ENCODE measurements at places on chromosomes 2 and 18.
A peak's percentile ranks its signal among the peaks of the same experiment; 100 is the strongest.

DNA sequence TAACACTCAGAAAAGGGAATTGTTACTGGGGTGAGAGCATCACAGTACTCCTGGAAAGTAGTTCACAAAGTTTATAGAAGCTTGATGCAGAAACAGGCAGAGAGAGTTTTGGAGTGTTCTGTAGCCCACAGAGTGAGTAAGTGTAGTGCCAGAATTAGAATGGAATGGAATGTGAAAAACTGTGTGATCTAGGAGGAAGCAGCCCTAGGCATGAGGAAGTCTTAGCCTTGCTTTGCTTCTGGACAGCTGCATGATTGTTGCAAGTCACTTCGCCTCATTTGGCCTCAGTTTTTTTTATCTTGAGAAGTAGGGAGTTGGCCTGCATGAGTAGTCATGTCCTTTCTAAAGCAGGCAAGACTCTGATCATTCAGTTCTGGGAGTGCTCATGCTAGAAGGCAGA lies 10.9 kb downstream of the SERPINB12 start:
- DNase-seq = peak; percentile 77

- DNase-seq = no peak
These were observed 82.0 kb downstream of the DNMT3A start for GRCh38 chr2:25259737-25260124.

GRCh38 chr2:29420999-29421782 lies 306.0 kb downstream of the CLIP4 start:
- peak; percentile 57 for DNase-seq

DNA sequence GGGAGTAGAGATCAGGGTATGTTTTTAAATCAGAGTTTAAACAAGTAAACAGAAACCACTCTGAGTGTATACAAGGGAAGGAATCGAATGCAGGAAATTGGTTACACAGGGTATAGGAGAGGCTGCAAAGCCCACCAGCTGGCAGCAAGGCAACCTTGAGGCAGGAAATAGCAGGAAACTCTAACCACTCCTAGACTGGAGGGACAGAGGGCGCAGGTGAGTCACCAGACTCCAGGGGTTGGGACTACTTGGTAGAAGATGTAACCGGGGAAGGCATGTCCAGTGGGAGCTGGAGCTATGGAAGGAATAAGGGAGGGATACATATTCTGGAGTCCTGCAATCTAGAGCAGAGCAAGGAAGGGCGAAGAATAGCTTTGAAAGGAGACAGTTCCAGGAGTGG lies 152.3 kb downstream of the MEIS1 start:
- peak; percentile 35 for DNase-seq

DNA sequence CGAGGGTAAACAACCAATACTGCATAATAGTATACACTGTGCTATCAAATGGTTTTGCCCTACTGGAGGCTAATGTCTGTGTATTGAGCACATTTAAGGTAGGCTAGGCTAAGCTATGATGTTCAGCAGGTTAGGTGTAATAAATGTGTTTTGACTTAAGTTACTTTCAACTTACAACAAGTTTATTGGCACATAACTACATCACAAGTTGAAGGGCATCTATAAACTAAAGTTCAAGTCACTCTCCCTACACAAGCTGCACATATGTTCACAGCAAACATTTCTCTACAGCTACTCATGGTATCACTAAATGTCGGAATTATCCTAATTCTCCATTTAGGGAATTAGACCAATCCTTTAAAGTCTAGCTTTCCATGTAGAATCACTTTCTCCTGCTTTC lies 11.4 kb downstream of the ARL5A start:
- DNase-seq = no peak

DNA sequence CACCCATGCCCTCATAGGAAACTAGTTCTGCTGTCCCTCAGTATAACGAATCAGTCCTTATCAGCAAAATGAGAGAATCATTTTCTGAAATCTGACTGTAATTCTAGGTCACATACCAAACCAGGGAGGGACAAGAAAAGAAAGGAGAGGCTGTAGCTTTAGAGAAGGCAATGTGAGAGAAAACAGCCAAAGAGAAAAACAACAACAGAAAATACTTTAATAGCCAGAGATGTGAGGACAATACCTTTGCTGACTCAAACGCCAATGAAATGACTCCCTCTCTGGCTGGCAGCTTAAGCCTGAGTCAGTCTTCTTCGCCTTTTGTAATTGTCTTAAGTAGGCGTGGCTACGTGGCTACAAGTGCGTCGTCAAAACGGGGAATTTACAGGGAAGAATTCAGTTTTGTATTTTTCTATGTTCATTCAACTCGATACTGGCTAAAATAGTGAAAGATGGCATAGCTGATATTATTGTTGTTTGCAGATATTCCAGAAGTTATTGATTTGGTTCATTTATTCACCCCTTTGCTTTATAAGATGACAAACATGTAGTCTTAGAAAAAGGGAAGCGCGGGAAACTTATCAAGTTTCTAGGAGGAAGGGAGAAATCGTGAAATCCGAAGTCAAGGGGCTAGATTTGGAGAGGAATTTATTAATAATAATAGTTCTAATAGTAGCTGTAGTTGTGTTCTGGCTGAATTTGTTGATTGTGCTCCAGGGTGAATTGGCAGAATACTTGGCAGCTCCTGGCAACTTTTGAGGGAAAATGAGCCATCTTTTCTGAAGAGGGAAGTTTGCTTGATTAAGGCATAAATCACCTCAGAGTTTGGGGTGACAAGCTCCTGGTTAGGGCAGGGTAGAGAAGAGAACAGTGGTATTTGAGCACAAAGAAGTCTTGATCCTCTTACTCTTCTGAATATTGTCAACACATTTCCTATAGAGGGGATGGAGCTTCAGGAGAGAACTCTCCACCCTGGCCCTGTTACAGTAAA lies at the start of gene IL1A:
Gene IL1A (minus strand): TSS at position 295 of the 991 bp plus-strand sequence. CDS start 723 bp downstream, outside the sequence.
- DNase-seq = peak; percentile 80

GRCh38 chr2:48339451-48339850 lies 190.5 kb upstream of the STON1 start:
- DNase-seq = no peak

DNA sequence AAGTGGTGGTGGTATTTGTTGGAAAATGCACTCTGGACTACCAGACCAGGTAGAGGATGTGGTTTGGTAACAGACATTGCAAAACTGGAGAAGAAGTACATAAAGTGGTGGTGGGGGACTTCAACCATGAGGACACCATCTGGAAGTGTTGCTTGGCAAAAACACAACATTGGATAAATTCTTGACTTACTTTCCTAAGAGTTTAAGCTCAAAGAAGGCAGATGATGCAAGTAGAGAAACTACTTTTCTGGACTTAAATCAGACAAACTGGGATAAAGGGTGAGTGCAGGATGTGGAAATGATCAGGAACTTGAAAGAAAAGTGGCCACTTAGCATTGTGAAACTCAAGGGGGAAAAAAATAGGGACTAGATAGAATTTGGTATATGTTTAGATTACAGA lies 487.4 kb downstream of the ZEB2 start:
- peak; percentile 66 for DNase-seq

GRCh38 chr18:10759241-10759640 lies 233.4 kb downstream of the NAPG start:
- DNase-seq = no peak

GRCh38 chr2:230722207-230722885 lies 9.7 kb downstream of the CAB39 start:
- DNase-seq = peak; percentile 33

GRCh38 chr2:237298151-237299118 lies 115.5 kb downstream of the COL6A3 start:
- peak; percentile 99 for DNase-seq

- no peak for DNase-seq
These were observed 56.9 kb upstream of the NFU1 start for GRCh38 chr2:69494126-69494525.

GRCh38 chr2:172999641-173000386 lies 75.8 kb upstream of the MAP3K20 start:
- no peak for DNase-seq

GRCh38 chr2:41720331-41721251 lies 327.2 kb upstream of the PKDCC start:
- DNase-seq = peak; percentile 47

GRCh38 chr2:240795454-240795853 lies 24.6 kb downstream of the KIF1A start:
- DNase-seq = no peak

- no peak for DNase-seq
These were observed 634.3 kb downstream of the TMEM182 start for GRCh38 chr2:103396152-103396551.

GRCh38 chr2:219517954-219518778 lies 3.9 kb downstream of the ASIC4 start:
- no peak for DNase-seq

GRCh38 chr2:10875126-10875525 lies 36.6 kb upstream of the KCNF1 start:
- DNase-seq = no peak

DNA sequence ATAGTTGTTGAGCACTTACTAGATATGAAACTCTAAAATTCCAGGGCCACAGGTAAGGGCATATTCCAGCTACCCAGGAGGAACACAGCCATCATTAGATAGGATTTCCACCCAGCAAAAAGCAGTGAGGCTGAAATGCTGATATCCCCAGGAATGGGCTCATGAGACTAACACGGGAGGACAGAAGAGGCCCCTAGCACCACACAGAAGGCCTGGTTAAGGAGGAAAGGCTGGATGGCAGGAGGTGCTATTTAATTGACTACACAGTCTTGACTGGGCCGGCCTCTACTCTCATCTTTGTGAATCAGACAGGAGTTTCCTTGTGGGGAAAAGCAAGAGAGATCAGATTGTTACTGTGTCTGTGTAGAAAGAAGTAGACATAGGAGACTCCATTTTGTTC lies 61.7 kb downstream of the MRPL35 start:
- DNase-seq = no peak

DNA sequence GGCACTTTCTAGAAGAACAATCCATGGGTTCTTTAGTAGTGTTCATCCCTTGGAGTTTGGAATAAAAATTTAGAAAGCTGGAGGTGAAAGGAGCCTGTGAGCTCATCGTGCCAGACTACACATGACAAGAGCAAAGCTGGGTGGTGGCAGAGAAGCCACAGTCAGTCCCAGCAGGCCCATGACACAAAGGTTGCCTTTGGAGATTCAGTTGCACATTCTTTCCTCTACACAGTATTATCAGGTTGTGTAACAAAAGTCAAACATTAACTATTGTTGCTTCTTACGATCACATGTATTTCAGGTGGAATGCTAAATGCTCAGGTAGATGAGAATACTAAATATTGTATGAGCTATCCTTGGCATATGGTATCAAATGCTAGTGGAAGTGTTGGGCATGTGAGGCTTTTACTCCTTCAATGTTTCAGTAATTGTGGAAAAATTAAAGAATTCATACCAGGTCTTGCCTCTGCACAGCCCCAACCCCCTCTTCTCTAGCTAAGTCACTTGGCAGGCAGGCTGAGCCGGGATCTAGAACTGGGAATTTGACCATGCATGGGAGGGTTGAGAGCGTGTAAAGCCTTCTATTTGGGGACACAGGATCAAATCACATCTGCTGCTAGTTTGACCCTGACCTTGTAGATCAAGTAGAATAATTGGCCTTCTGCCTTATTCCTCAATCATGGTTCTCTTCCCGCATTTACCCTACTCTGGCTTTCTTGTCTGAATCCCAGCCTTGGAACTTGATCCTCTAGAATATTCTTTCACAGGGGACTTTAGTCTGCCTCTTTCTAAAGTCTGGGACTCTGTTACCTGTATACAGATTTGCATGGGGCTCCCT lies 230.9 kb downstream of the GCA start:
- no peak for DNase-seq

- no peak for DNase-seq
These were observed 34.5 kb upstream of the NABP1 start for GRCh38 chr2:191643429-191643828.

DNA sequence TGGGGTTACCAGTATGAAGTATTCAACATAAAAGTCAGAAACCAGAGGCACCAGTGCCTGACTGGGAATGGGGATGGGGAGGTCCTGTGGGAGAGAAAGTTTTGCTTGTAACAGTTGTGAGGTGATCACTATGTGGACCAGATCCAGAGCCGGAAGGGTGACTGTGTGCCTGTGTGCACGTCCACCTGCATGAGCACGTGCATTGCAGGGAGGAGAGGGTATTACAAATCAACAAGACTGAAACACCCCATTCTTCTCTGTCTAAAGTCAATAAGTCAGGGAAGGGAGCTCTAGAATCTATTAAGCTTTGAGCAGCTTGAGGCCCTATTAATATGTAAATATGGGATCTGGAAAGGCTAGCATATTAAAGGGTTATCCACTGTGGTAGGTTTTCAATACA lies 241.0 kb upstream of the ACVR2A start:
- DNase-seq = no peak

GRCh38 chr18:24157855-24158254 lies 19.0 kb downstream of the CABYR start:
- DNase-seq = no peak

DNA sequence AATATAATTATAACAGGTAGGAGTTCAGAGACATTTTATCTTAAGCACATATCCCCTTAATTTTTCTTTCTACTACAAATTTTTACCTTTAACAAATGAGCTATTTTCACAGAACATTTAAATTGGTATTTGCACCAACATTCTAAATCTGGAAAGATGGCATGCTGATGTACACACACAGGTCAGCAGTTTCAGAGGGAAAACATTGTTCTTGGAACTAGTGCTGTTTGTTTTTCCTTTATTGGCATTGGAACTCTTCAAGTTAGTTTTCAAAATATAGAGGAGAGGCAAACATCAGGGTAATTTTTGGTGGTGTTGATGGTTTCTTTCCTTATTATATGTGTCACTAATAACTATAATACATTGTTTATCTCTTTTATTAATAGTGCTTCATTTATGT lies 155.3 kb downstream of the PHLPP1 start:
- DNase-seq = no peak

GRCh38 chr18:74172697-74173433 lies 24.5 kb downstream of the TIMM21 start:
- DNase-seq = no peak

DNA sequence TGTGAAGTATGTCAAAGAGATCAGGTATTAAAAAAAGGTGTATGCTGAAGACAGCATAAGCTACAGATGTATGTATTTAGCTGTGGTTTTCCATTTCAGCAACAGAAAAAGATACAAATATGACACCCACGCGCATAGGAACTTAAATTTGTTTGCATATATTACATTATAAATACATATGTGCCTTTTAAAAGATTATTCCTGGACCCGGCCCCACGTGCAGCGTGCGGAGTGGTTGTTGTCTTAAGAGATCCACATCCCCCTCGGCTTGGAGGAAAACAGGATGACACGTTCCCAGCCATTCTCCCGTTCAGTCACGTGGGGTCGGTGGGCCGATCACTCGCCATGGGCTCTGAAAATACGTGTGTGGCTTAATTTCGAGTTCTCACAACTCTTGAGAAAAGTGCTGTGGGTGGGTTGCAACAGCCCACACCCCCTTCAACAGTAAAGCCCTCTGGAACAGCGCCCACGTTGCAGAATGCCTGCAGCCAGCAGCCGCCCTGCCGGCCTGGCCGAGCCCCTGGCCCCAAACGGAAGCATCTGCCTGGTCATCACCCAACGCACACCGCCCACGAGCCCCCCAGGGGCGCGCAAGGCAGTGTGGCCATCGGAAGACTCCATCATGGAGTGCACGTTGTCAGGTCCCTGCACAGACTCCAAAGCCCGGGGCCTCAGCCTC lies 18.6 kb upstream of the KCNG2 start:
- no peak for DNase-seq

- DNase-seq = peak; percentile 69
These were observed 62.1 kb upstream of the NOSTRIN start for GRCh38 chr2:168740360-168740759.
